Natural killer cell (primary cell): ENCODE measurements at places on chromosomes 16 and 17.
A peak's percentile ranks its signal among the peaks of the same experiment; 100 is the strongest.

DNA sequence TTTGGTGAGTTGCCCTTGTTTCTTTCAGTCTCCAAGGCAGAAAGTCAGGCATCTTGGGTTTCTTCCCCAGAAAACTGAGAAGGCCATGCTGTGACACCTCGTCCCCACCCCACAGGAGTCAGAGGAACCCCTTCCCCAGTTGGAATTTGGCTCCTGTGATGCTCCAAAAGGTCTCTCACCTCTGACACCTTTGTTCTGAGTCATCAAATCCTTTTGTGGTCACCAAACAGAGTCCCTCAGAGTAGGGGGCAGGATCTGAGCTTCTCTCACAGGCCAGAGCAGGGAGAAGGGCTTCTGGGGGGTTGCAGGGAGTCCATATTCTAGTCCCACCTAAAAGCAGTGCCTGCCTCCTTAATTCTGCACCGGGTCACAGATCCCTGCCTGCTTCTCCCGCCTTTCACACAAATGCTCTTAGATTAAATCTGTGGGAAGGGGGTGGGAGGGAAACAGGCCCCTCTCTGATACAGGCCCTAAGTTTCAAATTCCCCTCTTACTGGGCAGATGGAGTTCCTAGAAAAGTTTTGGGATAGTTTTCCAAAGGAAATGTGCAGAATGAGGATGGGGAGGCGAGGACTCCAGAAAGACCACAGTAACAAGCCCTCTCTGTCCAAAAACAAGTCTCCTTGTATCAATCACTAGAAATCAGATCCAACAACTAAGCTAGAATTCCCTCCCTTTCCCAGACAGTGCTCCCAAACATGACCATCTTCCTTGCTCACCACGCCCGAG, 1.3 kb downstream of the PHOSPHO1 start:
- no peak for DNase-seq

GRCh38 chr17:8221663-8222379, 11.4 kb upstream of the AURKB start:
- peak; percentile 95 for DNase-seq

DNA sequence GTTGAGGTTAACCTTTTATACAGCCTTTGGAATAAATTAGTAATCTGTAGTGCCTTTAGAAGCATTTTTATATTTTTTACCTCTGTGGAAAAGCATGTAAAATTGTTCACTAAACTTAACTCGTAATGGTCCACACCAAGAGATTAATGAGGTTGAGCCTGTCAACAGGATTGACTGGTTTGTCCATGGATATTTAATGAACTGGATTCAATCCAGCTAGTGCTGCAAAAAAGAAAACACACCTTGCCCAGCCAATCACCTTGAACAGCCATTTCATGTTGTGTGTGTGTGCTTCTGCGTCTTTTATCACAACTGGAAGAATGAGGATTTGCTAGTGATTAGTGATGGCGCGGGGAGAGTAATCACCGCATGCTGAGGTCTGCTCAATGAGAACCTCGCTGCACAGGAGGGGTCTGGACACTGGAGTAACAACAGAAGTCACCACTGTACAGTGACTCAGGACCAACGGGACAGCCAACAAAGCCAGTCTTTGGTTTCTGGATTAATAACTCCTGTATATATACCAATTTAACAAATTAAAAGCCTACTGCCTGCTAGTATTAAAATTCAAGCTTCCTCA, 33.7 kb downstream of the LITAFD start:
- DNase-seq = no peak

GRCh38 chr16:31148281-31148728, 1.6 kb downstream of the PRSS36 start:
- no peak for DNase-seq

DNA sequence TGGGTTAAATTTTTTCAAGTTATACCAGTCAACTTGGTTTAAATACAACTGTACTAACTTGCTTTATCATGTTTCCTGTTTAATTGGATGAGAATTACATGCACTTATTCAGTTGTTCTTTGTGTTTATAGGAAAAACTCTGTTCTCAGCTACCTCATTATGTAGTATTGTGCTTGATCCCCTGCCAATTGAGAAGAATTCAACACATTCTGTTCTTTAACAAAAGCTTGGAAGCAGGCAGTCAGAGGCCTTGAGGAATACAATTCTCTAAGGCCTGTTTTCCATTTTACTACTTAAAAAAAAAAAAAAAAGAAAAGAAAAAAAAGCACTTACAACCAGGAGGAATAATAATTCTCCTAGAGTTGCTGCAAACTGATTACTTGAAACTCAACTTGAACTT, 60.6 kb upstream of the CMIP start:
- DNase-seq = no peak

DNA sequence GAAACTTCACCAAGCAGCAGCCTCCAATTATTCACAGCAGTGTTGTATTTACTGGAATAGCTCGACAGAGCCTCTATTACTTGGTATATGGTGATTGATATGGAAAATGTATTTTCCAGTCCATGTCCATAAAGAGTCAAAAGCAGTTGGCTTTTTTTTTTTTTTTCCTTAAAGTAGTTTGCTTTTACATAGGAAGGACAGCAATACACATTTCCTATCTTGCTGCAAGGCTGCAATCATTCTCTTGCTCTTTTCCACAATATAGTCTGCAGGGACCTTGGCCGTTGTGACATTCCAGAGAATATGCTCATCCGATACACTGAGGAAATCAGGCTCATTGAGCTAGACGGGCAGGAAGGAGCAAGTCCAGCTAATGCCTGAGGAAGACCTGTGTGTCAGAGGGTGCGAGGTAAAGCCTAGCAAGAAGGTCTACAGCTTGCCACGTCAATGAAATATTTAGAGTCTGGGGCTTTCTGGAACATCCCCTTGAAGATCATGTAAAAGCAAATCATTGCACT, 131.1 kb downstream of the ENGASE start:
- no peak for DNase-seq

GRCh38 chr17:74204474-74204873, 996 bp downstream of the RPL38 start:
- no peak for DNase-seq

- no peak for DNase-seq
Measured at GRCh38 chr16:29909391-29909790, 9.1 kb downstream of the ASPHD1 start.

GRCh38 chr17:28570716-28571360, 486 bp downstream of the PIGS start:
- peak; percentile 40 for DNase-seq

GRCh38 chr16:19294156-19294649, 8.7 kb downstream of the CLEC19A start:
- DNase-seq = peak; percentile 4

- DNase-seq = peak; percentile 83
Measured at GRCh38 chr16:48156790-48157209, 1.0 kb upstream of the ABCC12 start.

- DNase-seq = peak; percentile 66
Measured at GRCh38 chr16:57045694-57046381, 46.5 kb upstream of the CPNE2 start.

DNA sequence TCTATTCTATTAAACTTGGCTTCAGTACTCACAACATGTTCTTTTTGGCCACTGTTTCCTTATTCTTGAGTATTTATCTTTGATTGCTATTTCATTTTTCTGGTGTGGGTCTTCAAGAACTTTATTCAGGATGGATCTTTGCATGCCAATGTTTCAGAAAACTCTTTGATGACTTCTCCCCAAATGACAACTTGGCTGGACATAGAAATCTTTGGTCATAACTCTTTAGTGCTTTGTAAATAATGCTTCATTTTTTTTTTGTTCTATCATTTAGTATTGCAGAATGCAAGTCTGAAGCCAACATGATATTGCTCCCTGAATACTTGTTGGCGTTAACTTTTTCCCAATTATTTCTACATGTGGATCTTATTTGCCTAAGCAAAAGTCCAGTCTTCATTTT, 103.6 kb upstream of the HS3ST2 start:
- DNase-seq = no peak

GRCh38 chr17:15194859-15195277, 70.3 kb downstream of the PMP22 start:
- DNase-seq = no peak

DNA sequence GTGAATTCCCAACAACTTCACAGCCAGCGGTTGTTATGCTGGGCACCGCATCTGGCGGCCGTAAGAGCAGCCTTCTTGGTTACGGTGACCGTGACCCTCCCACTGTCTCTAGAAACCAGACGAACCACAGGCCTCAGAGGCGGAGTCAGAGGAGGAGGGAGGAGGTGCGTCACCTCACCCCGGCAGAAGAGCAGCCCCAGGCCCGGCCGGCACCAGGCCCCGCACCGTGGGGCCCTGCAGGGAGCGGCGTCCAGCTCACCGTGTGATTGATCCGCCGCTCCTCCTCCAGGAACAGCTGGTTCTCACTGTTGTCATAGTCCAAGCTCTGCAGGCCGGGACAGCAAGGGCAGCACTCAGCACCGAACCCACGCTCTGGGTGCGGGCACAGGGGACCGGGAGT, 13.7 kb downstream of the CLCN7 start:
- no peak for DNase-seq

DNA sequence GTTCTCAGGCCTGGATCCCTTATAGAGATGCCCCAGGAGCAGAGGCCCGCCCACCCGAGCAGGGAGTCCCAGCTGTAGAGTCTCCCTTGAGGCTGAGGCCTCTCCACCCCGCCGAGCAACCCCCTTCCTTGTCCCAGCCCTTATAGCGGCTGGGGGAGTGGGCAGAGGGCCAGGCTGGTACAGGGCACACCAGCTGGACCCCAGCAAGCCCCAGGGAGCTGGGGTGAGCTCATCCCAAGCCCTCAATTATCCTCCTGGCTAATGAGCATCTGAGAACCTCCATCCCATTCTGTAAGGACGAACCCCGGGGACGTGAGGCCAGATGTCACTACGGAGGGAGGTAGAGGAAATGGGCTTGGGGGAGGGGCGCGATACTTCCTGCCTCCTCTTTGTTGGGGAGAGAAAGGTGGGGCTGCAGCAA, 3.2 kb upstream of the SNN start:
- peak; percentile 70 for DNase-seq

DNA sequence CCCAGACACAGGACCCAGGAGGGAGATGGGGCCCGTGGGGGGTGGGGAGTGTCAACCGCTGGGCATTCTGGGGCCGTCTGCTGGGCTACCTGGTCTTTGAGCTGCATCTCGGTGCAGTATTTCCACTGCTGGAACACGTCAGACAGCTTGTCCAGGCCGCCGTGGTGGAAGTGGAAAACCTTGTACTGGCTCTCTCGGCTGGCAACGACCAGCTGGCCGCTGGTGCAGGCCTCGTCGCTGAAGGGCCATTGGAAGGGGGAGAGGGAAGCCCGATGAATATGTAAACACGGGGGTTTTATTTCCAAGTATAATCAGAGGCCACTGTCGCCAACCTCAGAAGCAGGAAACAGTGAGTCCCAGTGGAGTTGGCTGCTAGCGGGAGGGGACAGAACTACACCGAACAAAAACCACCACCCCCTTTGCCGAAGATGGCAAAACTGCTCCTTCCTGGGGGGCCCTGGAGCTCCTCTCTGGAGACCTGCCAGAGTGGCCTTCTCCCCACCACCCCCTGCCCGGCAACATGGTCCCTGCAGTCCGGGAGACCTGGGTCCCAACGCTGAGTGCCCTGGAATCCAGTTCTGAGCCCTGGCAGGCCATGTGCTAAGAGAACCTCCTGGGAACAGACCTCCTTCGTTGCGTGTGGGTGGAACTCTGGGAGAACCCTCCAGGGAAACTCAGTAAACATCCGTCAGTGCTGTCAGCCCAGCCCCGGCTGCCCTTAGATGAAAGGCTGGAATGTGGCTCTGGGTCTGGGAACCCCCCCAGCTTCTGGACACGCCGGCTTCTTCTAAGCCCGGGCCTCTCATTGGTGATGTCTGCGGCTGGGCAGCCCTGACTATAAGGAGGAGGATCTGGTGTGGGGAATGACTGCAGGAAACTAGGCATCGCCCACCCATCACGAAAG, 84.1 kb downstream of the TBC1D16 start:
- no peak for DNase-seq

DNA sequence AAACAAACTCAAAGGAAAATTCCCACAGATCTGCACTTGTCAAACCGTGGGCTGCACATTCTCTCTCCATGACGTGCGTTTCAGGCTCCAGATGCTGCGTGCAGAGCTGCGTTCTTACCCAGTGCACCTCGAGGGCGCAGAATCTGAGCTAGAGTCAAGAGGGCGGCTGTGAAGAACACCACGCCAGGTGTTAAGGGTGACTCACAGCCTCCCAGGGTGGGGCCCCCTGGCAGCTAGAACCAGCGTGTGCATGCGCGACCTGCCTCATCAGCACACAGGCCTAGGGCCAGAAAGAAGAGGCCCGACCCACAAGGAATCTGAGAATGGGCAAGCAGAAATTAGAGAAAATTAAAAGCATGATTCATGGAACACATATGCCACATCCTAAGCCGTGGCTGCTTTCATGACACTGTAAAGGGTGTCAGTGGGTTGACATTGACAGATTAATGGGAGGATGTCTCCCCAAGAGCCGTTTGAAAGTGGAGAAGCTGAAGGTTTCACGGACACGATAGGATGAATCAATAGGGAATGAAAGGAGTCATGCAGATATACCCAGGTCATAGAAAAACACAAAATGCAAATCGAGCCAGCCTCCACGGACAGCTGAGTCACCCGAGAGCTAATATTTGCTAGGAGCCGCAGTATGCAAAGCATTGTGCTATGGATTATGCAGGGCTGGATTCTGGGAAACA, 29.0 kb downstream of the MARCHF10 start:
- no peak for DNase-seq

DNA sequence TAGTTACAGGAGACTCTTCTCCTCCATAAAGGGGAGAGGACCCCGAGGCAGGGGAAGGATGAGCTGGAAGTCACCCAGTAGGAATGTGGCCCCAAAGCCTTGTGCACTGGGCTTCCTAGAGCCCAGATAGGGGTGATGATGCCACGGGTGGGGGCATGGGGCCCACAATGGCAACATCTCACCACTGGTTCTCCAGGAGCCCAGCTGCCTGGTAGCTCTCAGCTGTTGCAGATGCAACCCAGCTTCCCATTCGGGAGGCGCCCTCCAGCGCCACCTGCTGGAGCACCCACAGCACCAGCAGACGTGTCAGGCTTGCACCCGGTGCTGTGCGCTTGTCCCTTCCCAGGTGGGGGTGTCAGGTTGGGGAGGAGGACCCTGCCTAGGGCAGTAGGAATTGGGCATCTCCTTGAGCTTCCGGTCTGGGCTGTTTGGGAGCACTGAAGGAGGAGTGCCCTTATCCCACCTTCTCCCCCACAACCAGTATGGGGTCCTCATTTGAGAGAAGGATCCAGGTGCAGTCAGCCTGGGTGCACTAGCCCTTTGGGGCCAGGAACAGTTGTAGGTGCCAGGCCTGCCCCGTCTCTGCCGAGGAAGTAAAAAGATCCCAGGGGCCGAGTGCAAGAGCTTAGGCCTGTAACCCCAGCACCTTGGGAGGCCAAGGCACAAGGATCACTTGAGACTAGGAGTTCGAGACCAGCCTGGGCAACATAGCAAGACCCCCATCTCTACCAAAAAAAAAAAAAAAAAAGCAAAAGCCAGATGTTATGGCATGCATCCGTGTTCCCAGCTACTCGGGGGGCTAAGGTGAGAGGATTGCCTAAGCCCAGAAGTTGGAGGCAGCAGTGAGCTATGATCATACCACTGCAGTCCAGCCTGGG, 14.4 kb downstream of the CDIPT start:
- DNase-seq = peak; percentile 89
